Stimulated activated CD8-positive, alpha-beta memory T cell treated with anti-CD3 and anti-CD28 coated beads, Interleukin-12 subunit alpha, Interleukin-12 subunit beta, amount 100 ng/mL, for 4 hours (primary cell): ENCODE measurements at places on chromosomes 3 and 15.
A peak's percentile ranks its signal among the peaks of the same experiment; 100 is the strongest.

DNA sequence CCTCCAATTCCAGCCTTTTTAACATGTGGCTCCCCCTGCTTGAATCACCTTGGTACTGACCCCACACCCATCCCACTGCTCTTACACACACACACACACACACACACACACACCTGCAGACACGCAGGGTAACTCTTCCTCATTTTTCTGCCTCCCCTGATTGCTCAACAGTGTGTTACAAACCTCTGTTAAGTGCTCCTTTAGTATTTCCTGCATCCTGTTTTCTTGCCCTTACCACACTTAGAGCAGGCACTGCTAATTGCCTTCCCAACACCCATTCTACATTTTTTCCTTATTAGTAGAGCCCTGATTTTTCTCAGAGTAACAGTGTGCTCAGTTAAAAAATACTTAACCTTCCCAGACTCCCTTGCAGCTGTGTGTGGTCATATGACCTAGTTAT, 184.0 kb downstream of the EBLN2 start:
- DNase-seq, result no peak

DNA sequence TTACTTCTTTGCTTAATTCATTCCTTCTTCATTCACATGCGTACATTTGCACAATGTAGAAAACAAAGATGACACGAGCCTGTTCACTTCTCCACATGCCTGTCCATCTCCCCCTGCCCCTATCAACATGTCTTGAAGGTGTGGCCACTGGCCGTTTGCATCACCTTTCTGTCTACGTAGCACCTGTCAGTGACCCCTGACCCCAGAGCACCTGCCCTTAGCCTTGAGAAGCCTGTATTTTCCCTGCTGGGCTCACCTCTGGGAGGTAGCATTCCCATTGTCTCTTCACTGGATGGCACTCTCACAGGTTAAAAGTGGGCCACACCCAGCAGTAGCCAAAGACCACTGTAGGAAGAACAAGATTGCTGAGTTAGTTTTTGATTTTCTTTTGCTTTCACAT, 234.1 kb downstream of the THSD4 start:
- no peak for DNase-seq

DNA sequence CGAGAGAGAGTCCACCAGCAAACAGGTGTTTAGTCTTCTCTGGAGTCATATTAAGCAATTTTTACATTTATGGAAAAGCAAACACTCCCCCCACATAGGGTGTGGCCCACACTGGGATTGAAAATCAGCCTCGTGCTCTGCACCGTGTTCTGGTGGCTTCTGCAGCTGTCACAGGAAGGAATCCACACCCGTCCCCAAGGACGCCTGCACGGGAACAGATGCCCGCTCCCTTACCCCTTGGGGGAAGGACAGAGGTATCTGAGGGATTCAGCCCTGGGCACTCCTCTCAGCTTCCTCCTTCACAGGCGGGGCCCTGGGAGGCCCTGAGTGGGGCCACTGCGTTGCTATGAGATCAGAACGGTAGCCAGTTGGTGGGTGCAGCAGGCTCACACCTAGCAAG, 27.8 kb downstream of the LIPC start:
- no peak for DNase-seq

DNA sequence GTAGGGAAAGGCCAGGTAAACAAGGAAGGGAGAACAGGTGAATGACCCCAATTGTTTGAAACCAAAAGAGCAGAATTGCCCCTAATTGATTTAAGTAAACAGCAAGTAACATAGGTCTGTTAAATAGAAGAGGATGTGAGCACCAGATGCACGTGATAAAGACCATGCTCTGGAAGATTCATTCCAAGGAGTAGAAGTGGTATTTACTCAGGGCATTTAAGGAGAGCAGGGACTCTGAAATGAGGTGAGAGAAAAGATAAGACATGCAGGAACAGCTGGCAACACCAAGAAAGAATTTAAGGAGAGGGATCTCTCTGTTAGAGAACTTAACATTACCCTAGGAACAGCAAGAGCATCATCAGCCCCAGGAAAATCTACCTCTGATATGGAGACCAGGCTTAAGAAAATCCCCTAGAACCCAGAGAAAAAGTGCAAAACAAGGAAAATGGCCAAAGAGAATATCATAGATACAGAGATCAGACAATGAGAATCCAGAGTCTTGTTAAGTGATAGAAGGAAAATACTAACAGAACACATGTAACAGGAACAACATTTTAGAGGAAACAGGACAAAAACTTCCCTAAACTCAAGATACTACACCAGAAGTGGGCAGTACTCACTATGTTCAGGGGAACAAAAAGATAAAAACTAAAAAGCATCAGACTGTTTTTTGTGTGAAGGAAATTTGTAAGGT, 6.4 kb downstream of the NUDT16 start:
- no peak for DNase-seq

DNA sequence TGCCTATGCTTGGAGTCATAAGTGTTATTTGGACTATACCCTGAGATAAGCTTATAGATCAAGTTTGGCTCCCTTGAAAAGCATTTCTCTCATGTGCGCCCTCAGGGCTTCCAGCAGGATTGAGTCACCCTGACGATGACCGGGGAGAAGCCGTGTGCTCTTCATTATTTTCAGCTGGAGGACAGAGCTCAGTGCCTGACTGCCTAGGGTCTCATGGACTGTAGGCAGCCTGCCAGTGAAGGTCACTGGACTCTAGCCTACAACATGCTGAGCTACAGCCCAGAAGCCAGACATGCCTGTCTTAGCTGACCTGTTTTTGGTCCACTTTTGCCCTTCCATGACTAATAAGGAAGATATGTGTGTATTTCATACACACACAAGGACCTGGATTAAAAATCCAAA, 31.6 kb upstream of the NUDT16 start:
- no peak for DNase-seq

GRCh38 chr3:78738833-78739232, 1029.0 kb downstream of the ROBO1 start:
- DNase-seq, result no peak

DNA sequence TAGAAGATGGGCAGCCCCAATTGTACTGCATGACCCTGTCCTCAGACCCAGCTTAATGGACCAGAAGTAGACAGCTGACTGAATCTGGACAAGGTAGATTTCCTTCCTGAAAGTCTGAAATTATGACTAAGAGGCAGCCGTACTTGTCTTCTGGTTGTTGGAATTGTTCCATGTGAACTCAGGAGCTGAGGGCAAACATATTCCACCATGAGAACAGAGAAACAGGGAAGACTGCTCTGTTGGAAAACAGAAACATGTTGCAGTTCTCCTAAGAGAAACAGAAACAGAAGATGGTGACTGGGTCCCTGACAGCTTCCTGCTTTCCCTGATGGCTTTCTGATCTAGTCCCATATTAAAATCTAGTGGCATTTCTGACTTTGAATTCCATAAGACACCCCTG, 24.1 kb downstream of the POPDC2 start:
- DNase-seq, result no peak

- no peak for DNase-seq
Measured at GRCh38 chr15:71302861-71303410, 187.7 kb downstream of the THSD4 start.

- DNase-seq, result no peak
Measured at GRCh38 chr3:65951836-65952505, 86.7 kb downstream of the MAGI1 start.

- DNase-seq, result no peak
Measured at GRCh38 chr15:53110999-53111398, 320.9 kb upstream of the ONECUT1 start.

- no peak for DNase-seq
Measured at GRCh38 chr3:133966954-133967353, 62.8 kb downstream of the SLCO2A1 start.

GRCh38 chr15:58213587-58214338, 75.6 kb downstream of the AQP9 start:
- DNase-seq, result no peak

DNA sequence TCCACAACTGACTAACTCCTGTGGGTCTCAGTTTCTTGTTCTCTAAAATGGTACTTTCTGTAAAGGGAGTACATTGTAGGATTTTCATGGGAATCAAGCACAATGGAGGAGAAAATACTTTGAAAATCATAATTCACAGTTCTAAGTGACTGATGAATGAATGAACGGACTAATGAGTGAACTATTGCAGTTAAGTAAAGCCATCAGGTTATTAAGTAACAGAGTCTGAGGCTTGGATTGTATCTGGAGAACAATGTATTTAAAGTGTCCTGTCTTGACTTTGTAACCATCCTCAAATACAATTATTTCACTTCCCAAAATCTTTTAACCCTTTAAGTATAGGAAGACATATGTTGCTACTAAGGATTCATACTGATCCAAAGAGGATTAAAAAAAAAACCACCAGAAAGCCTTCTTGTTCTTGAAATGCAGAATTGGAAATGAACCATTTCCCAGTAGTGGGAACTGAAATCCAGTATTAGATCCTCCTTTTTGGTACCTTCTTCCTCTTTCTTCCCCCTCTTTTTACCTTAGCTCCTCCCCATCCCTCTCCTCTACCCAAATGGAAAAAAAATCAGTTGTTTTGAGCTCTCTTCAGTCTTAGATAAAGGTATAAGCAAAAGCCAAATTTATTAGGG, 13.2 kb upstream of the BCL6 start:
- no peak for DNase-seq

GRCh38 chr15:41557673-41558399, 1.2 kb upstream of the TYRO3 start:
- DNase-seq, result peak; percentile 55

DNA sequence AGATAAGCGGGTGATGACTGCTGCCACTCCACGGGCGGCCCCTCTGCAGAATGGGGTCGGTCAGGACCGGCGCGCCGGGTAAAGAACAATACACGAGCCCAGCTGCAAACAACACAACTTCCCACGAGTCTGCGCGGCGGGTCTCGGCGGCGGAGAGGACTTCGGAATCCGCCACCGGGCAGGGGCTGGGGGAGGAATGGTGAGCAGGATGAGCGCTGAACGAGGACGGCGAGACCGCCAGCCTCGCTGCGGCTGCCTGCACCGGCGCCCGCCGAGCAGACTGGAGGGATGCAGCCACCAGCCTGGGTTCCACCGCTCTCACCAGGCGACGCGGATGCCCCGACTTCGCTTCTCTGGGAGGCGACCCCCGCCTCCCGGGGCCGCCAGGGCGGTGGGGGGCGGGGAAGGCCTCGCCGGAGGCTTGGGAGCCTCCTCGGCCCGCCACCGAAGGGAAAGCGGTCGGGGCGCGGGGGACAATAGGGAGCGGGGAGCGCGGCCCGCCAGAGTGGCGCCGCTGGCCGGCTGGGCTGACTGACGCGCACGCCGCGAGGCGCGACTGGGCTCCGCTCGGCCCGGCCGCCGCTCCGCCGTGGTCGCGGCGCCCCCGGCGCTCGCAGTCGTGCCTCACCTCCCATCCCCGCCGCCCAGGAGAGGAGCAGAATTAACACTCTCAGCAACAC, 515 bp downstream of the ADAM10 start:
- peak; percentile 20 for DNase-seq

- no peak for DNase-seq
Measured at GRCh38 chr15:90038632-90039095, 37.5 kb downstream of the ZNF710 start.

DNA sequence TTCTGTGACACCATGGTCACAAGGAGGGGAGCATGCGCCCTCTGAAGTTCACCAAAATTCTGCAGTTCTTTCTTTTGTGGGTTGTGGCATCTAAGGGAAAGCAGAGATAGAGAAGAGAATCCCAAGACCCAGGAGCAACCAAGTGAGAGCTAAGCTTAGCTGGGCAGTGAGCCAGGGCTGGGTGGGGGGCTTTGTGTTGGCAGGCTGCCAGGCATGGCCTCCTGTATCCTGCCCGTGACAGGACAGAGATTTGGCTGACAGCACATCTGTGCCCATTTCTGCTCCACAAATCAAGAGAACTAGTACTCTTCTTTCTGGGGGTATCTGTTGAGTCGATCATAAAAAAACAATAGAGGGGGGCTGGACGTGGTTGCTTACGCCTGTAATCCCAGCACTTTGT, 66.2 kb downstream of the NMNAT3 start:
- no peak for DNase-seq

DNA sequence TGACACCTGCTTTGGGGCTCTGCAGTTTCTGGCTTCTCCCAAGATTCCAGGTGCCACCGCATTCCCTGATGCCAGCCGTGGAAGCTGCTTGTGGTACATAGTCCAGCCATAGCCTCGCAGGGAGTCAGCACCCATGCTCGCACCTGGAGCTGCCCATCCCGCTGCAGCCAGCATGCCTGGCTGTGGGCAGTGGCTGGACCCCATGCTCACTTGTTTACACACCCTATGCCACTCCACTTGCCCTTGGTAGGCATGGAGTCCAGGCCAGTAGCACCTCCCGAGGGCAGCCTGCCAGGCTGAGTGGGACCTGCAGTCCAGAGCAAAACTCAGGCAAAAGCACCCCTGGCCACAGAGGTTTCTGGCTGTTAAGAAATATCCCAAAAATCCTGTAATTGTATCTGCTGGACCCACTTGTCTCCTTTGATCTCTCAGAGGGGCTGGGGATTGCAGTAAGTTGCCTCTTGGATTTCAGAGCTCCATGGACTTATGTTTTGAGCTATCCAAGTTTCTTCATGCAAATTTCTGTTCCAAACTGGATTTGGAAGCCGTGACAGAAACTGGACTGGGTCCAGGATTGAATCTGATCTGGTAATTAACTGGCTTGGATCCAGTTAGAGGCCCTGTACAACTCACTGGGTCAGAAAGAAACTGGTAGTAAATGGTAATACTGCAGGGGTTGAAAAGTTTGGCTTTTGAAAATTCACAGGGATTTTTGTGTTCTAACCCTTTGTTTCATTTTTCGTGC, 149.3 kb downstream of the FMN1 start:
- no peak for DNase-seq

DNA sequence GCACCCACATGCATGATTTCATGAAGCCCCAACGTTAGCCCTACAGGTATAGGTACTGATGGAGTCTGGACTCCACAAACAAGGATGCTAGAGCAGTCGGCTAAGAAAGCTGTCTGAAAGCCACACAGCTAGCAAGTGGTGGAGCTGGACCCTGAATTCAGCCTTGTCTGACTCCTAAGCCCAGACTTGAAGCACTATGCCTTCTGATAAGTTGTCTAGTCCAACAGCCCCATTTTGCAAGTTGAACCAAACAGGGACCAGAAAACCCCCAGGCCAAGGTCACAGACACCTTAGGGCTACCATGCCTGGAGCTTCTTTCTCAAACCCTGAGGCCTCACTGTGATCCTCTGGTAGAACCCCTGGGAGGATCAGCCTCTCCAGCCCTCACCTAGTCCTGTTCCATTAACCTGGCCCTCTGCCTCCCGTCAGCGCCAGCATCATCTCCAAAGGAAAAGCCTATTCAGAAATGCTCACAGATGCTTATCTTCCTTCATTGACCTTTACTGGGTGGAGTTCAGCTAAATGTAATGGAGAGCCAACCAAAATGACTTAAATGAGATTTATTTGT, 1.7 kb upstream of the SLCO2A1 start:
- no peak for DNase-seq

DNA sequence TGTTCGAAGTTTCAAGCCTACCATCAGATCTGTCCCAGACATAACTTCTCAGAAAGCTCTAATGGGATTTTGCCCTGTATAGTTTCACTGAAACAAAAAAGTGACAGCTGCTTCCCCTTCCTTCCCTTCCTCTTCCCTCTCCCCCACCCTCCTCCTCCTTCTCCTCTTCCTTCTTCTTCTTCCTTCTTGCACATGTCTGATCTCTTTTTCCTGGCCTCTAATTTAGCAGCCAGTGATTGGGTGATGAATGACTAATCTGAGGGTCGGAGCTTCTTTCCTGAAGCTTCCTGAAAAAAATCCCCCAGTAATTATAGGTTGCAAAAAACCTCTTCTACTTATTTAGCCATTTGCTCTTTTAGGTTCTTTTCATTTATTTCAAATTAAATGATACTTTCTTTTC, 168.7 kb downstream of the POTEB3 start:
- DNase-seq, result no peak
